Natural killer cell (primary cell): ENCODE measurements at places on chromosomes 16 and 17. TPM values are rescaled to one million over a fixed set of nuclear protein-coding genes. Genes with fewer than 3 reads are reported as not detected.

Gene TBC1D3E
- not detected for total RNA-seq

Gene VASN
- 0.93 TPM for total RNA-seq

Gene NECAB2
- not detected for total RNA-seq

Gene RNF222
- total RNA-seq = 1.1 TPM

Gene CMTM2
- total RNA-seq = 0.82 TPM

Gene CCL7
- total RNA-seq = not detected

DNA sequence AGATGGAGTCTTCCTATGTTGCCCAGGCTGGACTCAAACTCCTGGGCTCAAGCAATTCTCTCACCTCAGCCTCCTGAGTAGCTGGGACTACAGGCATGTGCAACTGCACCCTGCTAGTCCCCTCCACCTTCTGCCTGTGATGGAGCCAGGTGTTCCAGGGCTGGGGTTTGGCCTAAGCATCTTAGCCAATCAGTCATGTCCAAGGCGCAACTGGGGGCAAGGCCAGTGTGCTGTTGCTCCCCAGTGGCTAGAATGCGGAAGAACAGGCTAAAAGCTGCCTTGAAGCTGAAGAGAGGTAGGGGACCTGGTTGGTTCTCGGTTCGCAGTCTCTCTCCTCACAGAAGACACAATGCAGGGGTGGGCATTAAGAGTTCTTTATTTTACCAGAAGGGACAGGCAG is 18.6 kb downstream of the FLOT2 start:
- H3K36me3 ChIP-seq = peaks cover 54% of the 10 kb centered on the region
- no peaks in the 10 kb centered on the region for H3K27me3 ChIP-seq
- H3K4me1 ChIP-seq = no peaks in the 10 kb centered on the region
- no peak for DNase-seq
- no peak overlapping the region for H3K4me3 ChIP-seq
- H3K27ac ChIP-seq = no peak overlapping the region

- H3K4me1 ChIP-seq = no peaks in the 10 kb centered on the region
- H3K27ac ChIP-seq = no peak overlapping the region
- H3K36me3 ChIP-seq = no peaks in the 10 kb centered on the region
- DNase-seq = no peak
- no peak overlapping the region for H3K4me3 ChIP-seq
Measured at GRCh38 chr16:66911112-66911511, 7.6 kb downstream of the CDH16 start.

DNA sequence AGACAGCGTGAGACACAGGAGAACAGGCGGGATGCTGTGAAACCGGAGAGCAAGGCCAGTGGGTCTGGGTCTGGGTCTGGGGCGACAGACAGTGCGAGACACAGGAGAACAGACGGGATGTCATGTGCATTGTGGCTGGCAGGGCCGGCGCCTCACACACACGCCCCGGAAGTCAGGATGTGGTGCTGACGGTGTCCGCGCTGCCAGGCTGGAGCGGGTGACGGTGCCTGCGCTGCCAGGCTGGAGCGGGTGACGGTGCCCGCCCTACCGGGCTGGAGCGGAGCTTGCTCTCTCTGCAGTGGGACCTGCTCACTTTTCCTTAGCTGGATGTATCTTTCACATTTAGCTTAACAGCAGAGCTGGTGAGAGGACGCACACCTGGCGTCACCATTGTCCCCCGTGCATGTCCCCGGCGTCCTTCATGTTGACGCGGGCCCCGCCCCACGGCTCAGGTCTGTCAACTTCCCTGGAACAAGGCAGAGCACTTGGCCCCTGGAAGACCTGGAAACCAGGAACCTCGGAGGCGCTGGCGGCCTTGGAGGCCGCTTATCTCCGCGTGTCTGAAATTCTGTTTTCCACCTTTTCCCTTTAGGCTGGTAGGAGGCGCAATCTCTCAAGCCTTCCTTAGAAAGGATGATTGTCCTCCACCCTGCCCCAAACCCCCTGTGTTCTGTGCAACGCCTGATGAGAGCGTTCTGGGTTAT is 43.0 kb upstream of the ZNF750 start:
- H3K27ac ChIP-seq = peak overlapping the region; percentile 59
- no peak overlapping the region for H3K4me3 ChIP-seq
- peak; percentile 73 for DNase-seq
- no peaks in the 10 kb centered on the region for H3K27me3 ChIP-seq

GRCh38 chr17:67139784-67140665 is 95.7 kb downstream of the CACNG1 start:
- no peak overlapping the region for H3K4me3 ChIP-seq
- H3K36me3 ChIP-seq = peaks cover 44% of the 10 kb centered on the region
- no peak overlapping the region for H3K27ac ChIP-seq
- H3K4me1 ChIP-seq = peaks cover 14% of the 10 kb centered on the region
- H3K27me3 ChIP-seq = no peaks in the 10 kb centered on the region

DNA sequence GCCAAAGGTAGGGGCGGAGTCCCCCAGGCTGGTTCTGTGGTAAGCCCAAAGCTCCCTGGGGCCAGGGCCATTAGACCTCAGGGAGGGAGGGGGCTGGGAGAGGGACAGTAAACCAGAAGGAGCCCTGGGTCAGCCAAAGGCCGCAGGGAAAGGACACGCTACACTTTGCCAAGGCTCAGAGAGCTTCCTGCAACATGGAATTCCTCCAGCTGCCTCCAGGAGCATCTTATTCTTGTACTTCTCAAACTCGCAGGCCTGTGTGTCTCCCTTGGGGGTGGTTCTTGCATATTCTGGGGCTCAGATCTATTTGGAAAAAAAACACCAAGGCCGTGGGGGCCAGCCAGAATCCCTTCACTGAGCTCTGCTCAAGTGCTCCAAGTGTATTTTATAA is 25.1 kb downstream of the AKAP1 start:
- H3K27me3 ChIP-seq = no peaks in the 10 kb centered on the region
- no peak overlapping the region for H3K4me3 ChIP-seq
- H3K27ac ChIP-seq = no peak overlapping the region
- peaks cover 6% of the 10 kb centered on the region for H3K36me3 ChIP-seq
- no peak for DNase-seq

- H3K4me1 ChIP-seq = peaks cover 16% of the 10 kb centered on the region
- peak; percentile 13 for DNase-seq
- H3K27me3 ChIP-seq = peaks cover 38% of the 10 kb centered on the region
- H3K36me3 ChIP-seq = no peaks in the 10 kb centered on the region
Measured at GRCh38 chr17:61457226-61457983, 5.2 kb downstream of the TBX4 start.

GRCh38 chr17:59498530-59499307 is 66.7 kb upstream of the DHX40 start:
- DNase-seq = no peak
- no peak overlapping the region for H3K27ac ChIP-seq
- no peaks in the 10 kb centered on the region for H3K27me3 ChIP-seq
- no peak overlapping the region for H3K4me3 ChIP-seq
- no peaks in the 10 kb centered on the region for H3K36me3 ChIP-seq

- H3K4me1 ChIP-seq = peaks cover 43% of the 10 kb centered on the region
- H3K27me3 ChIP-seq = no peaks in the 10 kb centered on the region
- H3K27ac ChIP-seq = no peak overlapping the region
- no peak for DNase-seq
- no peak overlapping the region for H3K4me3 ChIP-seq
- H3K36me3 ChIP-seq = no peaks in the 10 kb centered on the region
Measured at GRCh38 chr17:65183736-65184135, 46.6 kb downstream of the RGS9 start.

DNA sequence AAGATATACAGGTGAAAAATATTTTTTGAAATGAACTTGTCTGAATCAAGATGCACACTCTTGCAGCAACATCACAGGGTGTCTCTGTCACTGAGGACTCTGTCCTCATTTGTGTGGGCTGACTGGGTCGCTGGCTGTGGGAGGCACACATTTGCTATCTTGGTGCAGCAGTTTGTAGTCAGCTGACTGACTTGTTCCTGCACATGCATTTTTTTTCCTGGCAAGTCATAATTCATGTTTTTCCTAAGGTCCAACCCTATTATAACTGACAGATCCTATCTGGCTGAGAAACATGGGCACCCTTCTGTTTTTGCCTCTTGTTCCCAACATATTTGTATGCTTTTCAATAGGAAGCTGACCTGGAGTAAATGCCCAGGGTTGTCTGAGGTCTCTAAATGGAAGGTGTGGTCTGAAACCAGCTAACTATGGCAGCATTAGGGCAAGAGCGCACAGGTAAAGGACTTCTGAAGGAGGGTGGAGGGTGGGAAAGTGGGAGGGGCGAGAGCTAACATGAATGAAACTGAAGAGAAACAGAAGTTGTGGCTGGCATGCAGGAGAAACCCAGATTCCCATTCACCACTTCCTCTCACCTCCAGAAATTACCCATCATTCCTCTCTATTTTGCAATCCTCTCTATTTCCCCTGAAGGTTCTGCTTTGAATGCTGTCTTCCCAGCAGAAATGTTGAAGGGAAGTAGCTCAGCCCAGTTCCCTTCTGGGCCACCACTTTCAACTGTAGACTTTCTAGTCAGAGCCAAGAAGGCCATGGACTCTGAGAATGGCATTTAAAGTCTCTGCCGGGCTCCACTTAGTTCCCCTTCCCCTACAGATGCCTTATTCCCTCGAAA is 166.1 kb downstream of the PRKCA start:
- no peak for DNase-seq
- peaks cover 16% of the 10 kb centered on the region for H3K4me1 ChIP-seq
- no peak overlapping the region for H3K27ac ChIP-seq
- no peak overlapping the region for H3K4me3 ChIP-seq

GRCh38 chr17:72514891-72515290 is 394.1 kb downstream of the SOX9 start:
- no peak for DNase-seq
- no peaks in the 10 kb centered on the region for H3K27me3 ChIP-seq
- H3K36me3 ChIP-seq = no peaks in the 10 kb centered on the region
- H3K27ac ChIP-seq = no peak overlapping the region

- no peak for DNase-seq
- H3K27ac ChIP-seq = no peak overlapping the region
- peaks cover 12% of the 10 kb centered on the region for H3K4me1 ChIP-seq
- no peak overlapping the region for H3K4me3 ChIP-seq
- H3K36me3 ChIP-seq = peaks cover 62% of the 10 kb centered on the region
Measured at GRCh38 chr16:28171816-28172215, 39.9 kb downstream of the XPO6 start.

GRCh38 chr16:57510016-57510871 is 24.0 kb upstream of the DOK4 start:
- H3K27ac ChIP-seq = no peak overlapping the region
- peaks cover 24% of the 10 kb centered on the region for H3K36me3 ChIP-seq
- no peak for DNase-seq
- no peaks in the 10 kb centered on the region for H3K4me1 ChIP-seq

DNA sequence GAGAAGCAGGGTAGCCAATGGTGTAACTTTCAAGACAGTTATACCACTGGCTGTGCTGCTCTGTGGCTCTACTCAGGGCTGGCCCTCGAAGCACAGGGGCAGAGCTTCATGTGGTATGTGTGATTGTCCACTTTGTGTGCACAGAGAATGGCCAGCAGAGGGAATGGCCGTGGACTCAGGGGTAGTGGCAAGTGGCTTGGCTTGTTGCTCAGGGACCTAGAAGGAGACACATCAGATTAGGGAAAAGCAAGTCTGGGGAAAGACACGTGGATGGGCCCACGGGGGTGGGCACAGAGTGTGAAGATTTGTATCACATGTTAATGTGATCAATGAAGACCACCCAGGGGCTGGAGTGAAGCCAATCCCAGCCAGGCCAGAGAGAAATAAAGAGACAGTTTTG is 20.0 kb upstream of the XYLT2 start:
- no peak for DNase-seq
- no peaks in the 10 kb centered on the region for H3K27me3 ChIP-seq

DNA sequence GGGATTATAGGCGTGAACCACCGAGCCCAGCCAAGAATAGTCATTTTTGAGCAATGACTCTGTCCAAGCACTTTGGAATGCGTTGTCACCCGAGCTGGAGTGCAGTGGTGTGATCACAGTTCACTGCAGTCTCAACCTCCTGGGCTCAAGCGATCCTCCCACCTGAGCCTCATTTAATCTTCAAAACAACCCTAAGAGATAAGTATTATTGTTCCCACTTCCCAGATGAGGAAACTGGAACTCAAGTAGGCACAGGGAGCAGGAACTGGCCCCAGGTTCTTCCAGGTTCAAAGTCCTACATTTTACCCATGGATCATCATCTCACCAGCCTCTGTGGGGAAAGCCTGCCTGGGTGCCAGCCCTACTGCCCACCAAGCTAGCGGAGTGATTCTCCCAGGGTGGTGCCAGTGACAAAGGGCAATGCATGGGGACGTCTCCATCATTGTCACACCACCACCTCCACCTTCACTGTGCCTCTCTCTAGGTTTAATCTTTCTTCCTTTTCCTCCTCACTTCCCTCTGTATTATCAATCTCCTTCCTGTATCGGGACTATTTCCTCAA is 11.3 kb upstream of the RNF157 start:
- peak overlapping the region; percentile 63 for H3K27ac ChIP-seq
- H3K36me3 ChIP-seq = no peaks in the 10 kb centered on the region
- H3K4me3 ChIP-seq = no peak overlapping the region
- H3K27me3 ChIP-seq = no peaks in the 10 kb centered on the region

DNA sequence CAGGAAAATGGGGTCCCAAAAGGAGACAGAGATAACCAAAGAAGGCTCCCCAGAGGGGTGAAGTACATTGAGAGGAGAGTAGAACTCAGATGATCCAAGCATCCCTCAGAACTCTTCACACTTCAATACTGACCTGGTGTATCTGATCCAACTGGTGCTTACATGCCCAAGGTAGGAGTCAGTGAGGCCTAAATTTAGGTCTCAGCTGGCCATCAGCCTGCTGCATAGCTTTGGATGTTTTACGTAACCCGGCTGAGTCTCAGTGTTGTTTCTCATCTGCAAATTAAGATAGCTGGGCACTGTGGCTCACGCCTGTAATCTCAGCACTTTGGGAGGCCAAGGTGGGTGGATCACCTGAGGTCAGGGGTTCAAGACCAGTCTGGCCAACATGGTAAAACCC is 11.6 kb upstream of the GOSR2 start:
- H3K4me3 ChIP-seq = no peak overlapping the region
- DNase-seq = no peak
- peaks cover under 1% of the 10 kb centered on the region for H3K4me1 ChIP-seq
- no peaks in the 10 kb centered on the region for H3K27me3 ChIP-seq

GRCh38 chr17:29039764-29040598 is 3.0 kb upstream of the PIPOX start:
- no peak overlapping the region for H3K4me3 ChIP-seq
- no peak for DNase-seq
- H3K4me1 ChIP-seq = peaks cover 10% of the 10 kb centered on the region
- no peaks in the 10 kb centered on the region for H3K27me3 ChIP-seq
- H3K27ac ChIP-seq = no peak overlapping the region
- H3K36me3 ChIP-seq = no peaks in the 10 kb centered on the region
